ENCODE measurements at places on chromosomes 2 and 18.
A peak's percentile ranks its signal among the peaks of the same experiment; 100 is the strongest.

DNA sequence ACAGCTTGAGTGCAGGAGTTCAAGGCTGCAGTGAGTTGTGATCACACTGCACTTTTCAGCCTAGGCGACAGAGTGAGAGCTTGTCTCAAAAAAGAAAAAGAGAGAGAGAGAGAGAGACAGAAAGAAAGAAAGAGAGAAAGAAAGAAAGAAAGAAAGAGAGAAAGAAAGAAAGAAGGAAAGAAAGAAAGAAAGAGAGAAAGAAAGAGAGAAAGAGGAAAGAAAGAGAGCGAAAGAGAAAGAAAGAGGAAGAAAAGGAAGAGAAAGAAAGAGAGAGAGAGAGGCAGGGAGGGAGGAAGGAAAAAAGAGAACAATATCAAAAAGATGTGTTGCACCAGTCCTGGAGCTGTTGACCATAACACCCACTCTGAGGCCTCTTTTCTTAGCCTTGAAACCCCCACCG is 89.8 kb upstream of the MBOAT2 start:
- no peak for DNase-seq

- DNase-seq: no peak
Measured at GRCh38 chr2:201918616-201919307, 112.4 kb downstream of the CDK15 start.

GRCh38 chr2:39725401-39725800 is 53.7 kb downstream of the THUMPD2 start:
- no peak for DNase-seq

GRCh38 chr18:45566025-45566740 is 49.1 kb upstream of the SLC14A2 start:
- no peak for DNase-seq

DNA sequence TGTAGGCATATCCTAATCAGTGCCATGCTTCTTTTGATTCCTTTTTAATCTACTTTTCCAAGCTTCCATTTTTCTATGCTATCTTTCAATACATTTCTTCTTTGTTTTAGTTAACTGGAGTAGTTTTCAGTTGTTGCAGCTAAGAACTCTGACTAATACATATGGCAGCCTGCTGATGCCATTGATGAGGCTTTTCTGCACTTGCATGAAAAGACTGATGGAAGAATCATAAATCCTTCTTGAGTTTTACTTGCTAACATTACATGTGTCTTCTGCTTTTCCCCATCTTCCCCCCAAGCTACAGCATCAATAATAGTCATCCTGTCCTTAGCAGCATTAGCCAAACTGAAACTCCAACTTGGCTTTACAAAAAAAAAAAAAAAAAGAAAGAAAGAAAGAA is 203.3 kb downstream of the LRP1B start:
- no peak for DNase-seq

DNA sequence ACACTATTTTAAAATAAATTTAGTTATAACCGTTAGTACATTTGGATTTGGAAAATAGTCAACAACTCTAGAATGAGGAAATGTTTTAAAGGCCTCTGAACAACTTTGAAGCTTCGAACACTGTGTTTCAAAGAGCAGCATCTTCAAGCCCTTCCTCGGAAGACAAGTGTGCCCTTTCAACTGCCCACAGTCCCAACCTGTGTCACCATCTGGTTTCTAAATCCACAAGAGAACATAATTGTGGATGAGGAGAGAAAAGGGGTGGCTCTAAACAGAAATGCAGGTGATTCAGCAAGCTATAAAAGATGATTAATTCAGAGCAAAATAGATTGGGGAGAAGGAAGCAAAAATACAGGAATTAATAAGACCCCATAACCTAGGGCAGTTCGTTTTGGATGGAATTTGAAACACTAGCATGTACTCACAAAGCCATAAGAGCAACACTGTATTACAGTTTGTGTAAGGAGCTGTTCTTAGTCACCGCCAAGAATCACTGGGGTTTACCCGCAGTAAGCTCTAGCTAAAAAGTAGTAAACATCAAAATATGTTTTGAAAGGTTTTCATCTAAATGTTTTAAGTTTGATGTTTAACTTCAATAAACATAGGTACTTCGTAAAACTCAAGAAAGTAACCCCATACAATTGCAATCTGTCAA is 160.7 kb downstream of the EIPR1 start:
- no peak for DNase-seq

- no peak for DNase-seq
Measured at GRCh38 chr2:173043476-173043875, 32.2 kb upstream of the MAP3K20 start.

DNA sequence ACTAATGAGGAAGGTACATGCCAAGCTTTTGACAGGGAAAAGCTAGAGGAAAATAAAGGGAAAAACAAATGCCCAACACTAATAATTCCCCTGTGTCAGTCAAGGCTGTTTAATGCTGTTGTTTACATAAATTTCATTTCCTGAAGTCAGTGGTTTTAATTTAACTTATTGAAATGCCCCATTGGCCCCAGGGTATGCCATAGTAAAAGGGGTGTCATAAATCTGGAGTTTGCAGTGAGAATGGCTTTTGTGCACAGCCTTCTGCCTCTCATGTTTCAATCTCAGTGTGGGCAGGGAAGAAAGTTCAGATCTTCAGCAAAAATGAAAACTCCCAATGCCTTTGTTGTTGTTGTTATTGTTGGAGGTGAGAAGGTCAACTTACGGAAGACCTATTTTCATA is 550.1 kb upstream of the DCC start:
- no peak for DNase-seq

GRCh38 chr2:48356701-48357325 is 173.1 kb upstream of the STON1 start:
- DNase-seq: no peak

- no peak for DNase-seq
Measured at GRCh38 chr2:176368349-176368748, 99.1 kb downstream of the MTX2 start.

- DNase-seq: no peak
Measured at GRCh38 chr2:84247532-84247931, 211.5 kb downstream of the SUCLG1 start.

- no peak for DNase-seq
Measured at GRCh38 chr2:127597984-127598380, 48.0 kb upstream of the GPR17 start.

DNA sequence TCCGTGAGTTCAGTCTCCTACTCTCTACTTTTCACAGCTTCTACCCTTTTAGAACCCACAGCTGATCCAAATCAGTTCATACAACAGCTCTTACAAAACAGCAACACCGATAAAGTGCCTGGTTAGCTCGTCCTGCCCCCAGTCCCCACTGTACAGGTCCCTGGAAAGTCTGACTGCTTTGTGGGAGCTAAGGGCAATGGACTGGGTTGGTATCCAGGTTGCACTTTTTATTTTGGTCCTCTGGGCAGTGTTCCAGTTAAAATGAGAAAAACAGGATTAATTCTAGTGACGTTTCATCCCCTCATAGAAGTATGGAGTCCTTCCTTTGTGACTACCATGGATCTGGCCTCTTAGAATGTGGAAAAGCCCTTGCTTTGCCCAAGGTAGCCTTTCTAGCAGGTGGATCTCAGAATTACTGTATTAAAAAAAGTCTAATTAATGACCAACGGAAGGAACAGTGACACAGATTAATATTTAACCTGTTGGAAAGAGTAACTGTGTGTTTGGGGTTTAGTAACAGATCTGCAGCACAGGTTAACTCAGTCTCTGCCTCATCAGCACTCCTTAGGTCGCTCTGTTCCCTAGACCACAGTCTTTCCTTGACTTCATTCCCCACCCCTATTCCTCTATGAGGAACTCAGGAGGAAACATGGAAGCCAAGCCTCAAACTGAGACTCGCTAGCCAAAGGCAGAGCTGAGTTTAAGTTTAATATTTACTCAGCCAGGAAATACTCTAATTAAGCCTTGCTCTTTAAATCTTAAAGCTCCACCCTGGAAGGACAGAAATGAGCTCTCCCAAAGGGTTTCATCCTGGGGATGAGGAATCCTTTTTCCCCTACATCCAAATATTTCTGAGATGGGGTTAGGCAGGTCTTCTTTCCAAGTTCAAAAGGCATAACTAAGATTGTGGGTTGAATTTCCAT is 52.8 kb upstream of the ITGA6 start:
- DNase-seq: no peak

DNA sequence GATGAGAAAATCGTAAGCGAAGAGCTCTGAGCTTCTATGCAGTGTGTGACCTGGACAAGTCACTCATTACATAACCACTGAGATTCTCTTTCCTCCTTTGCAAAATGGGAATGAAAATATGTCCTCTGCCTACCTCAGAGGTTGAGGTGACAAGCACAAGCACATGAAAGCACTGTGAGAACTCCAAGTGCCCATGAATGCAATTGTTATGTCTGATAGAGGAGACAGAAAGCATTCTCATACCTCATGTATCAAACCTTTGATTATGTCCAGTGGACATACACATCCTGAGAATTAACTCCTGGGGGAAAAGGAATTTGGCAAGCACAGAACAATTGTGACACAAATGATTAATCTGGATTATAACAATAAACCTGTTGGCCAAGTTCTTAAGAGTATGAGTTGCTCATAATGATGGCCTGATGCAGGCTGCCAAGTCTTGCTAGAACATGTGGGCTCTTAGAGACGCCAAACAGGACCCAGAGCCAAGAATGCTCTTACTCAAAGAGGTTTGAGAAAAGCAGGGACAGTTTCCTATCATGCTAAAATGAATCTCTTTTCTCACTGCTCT is 8.5 kb upstream of the RMDN2 start:
- DNase-seq: no peak

- peak; percentile 65 for DNase-seq
Measured at GRCh38 chr18:60292186-60292585, 80.4 kb downstream of the MC4R start.

GRCh38 chr2:159054985-159055384 is 86.5 kb downstream of the TANC1 start:
- no peak for DNase-seq

DNA sequence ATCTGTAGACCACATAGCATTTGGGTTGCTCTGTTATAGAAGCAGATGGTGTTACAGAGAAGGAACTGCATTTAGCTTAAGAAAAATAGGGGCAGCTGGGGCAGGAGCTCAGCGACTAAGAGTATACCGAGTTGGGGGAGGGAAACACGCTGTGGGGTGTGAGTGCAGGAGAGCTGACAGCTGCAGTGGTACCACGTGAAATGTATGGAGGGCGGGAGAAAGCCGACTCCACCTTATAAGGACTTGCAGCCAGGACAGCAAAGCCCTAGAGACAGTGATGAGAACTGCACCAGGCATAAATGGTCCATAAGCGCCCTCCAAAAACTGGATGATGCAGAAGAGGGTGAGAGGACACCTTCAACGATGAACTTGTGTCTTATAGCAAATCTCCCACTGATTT is 237.6 kb downstream of the PRKCE start:
- peak; percentile 83 for DNase-seq

- no peak for DNase-seq
Measured at GRCh38 chr2:9263428-9263827, 56.8 kb downstream of the ASAP2 start.

- DNase-seq: no peak
Measured at GRCh38 chr2:126719191-126719832, 63.4 kb downstream of the GYPC start.

DNA sequence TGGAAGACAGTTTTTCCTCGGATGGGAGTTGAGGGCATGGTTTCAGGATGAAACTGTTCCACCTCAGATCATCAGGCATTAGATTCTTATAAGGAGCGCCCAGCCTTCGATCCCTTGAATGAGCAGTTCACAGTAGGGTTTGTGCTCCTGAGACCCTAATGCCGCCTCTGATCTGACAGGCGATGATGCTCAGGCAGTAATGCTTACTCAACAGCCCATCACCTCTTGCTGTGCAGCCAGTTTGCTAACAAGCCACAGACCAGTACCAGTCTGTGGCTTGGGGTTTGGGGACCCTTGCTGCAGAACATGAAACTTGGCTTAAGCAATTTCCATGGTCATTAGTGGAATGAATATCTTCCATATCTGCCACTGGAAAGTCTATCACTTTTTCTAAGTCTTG is 56.4 kb downstream of the GORASP2 start:
- no peak for DNase-seq

DNA sequence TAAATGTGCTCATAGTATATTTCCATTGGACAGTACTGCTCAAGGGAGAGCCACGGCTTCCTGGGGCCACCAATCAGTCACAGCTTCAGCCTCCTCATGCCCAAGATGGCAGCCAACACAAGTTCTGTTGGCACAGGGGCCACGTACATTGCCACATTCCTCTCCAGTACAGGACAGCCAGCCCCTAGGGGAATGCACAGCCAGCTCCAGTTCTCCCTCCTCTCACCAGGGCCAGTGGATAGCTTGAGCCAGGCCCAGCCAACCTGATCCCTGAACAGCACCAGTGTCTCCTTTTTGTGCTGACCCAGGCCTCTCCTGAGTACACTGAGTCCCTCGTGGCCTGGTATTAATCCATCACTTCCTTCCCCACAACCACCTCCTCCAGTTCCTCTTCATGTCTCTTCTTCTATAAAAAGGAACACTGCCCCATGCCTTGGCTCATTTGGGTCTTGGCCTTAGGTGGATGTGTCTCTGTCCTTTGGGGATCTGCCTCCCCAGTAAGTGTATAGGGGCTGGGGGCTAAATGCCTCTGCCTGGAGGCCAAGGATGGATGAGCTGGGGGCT is 168.7 kb downstream of the TNS1 start:
- no peak for DNase-seq

- no peak for DNase-seq
Measured at GRCh38 chr2:16151281-16151570, 210.9 kb downstream of the MYCN start.

GRCh38 chr2:82055846-82056245 is 1751.3 kb upstream of the LRRTM1 start:
- DNase-seq: no peak

GRCh38 chr2:168770796-168771195 is 31.6 kb upstream of the NOSTRIN start:
- DNase-seq: no peak

DNA sequence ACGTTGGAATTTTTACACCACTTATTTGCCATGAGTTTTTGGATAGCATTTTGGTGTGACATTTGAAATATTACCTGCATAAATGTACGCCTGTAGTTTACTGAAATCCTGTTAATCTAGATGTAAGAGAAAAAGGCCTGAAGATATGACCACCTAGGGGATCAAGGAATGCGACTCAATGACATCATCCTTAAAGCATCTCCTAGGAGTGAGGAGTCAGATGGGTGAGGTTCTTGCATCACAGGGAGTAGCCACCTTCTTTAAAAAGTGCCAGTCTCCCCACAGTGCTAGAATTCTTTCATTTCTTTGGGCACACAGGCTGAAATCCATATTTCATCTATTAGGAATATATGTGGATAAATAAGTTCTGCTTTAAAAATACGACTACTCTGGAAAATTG is 34.5 kb downstream of the ADCYAP1 start:
- no peak for DNase-seq

Data from NCI-H187 (cell line).